ENCODE measurements at places on chromosomes 1 and 21. TPM values are rescaled to one million over a fixed set of nuclear protein-coding genes. Genes with fewer than 3 reads are reported as not detected.

The SLC25A34 gene
- total RNA-seq: 1.5 TPM

The UBE4B gene
- total RNA-seq: 31.1 TPM

The B3GALT2 gene
- 0.05 TPM for total RNA-seq

The ERO1B gene
- total RNA-seq: 1.5 TPM

The ALDH9A1 gene
- 43.8 TPM for total RNA-seq

The SPRR2A gene
- not detected for total RNA-seq

The TCHH gene
- total RNA-seq: not detected

All from activated CD4-positive, alpha-beta T cell treated with anti-CD3 and anti-CD28 coated beads, Interleukin-2, amount 10 ng/mL, durations not matched to agents 24 days and 14 days (primary cell).